ENCODE measurements at places on chromosomes 5 and 9. TPM values are rescaled to one million over a fixed set of nuclear protein-coding genes. Genes with fewer than 3 reads are reported as not detected.

The GABRG2 gene
- under 0.01 TPM for total RNA-seq

The SCGB3A2 gene
- not detected for total RNA-seq

The SIT1 gene
- not detected for total RNA-seq

The IFNA6 gene
- not detected for total RNA-seq

The GADD45G gene
- not detected for total RNA-seq

The LHFPL2 gene
- total RNA-seq = 37.5 TPM

The SEMA6A gene
- 7.2 TPM for total RNA-seq

The CDH6 gene
- 38.6 TPM for total RNA-seq

The SLC34A1 gene
- total RNA-seq = 0.43 TPM

The NPR3 gene
- total RNA-seq = 2.9 TPM

The LECT2 gene
- total RNA-seq = not detected

The GFI1B gene
- total RNA-seq = not detected

The SPATA31E1 gene
- not detected for total RNA-seq

The CNTFR gene
- not detected for total RNA-seq

The CYLC2 gene
- total RNA-seq = not detected

The ECM2 gene
- total RNA-seq = 1.4 TPM

The ADAMTS6 gene
- 17.1 TPM for total RNA-seq

The MPDZ gene
- total RNA-seq = 13.7 TPM

The STING1 gene
- total RNA-seq = 3.2 TPM

The GRIA1 gene
- not detected for total RNA-seq

The RAPGEF6 gene
- 14.0 TPM for total RNA-seq

The DPP7 gene
- total RNA-seq = 80.4 TPM

The INSYN2B gene
- 0.43 TPM for total RNA-seq
